Testis (tissue), 5 donors: ENCODE measurements at places on chromosomes 16 and 17. TPM values are rescaled to one million over a fixed set of nuclear protein-coding genes. Genes with fewer than 3 reads are reported as not detected.

C16orf96 gene
- total RNA-seq: 15.1 TPM

CMTM2 gene
- 454 TPM for total RNA-seq

MT1G gene
- total RNA-seq: 11.5 TPM

KRTAP3-2 gene
- total RNA-seq: not detected

UNC45B gene
- total RNA-seq: 0.68 TPM

C17orf100 gene
- 6.9 TPM for total RNA-seq

CETP gene
- total RNA-seq: 0.50 TPM

PIK3R6 gene
- 2.5 TPM for total RNA-seq

ANTKMT gene
- 108 TPM for total RNA-seq

KIAA0753 gene
- total RNA-seq: 59.8 TPM

SLC22A31 gene
- 8.2 TPM for total RNA-seq

MMP15 gene
- 194 TPM for total RNA-seq

AXIN2 gene
- 20.2 TPM for total RNA-seq

TMC7 gene
- total RNA-seq: 9.8 TPM

GPR179 gene
- total RNA-seq: 1.3 TPM

PLCG2 gene
- total RNA-seq: 8.0 TPM

MYO15A gene
- 18.6 TPM for total RNA-seq

PRSS33 gene
- not detected for total RNA-seq
